Progenitor cell of endocrine pancreas (in vitro differentiated cells): ENCODE measurements at places on chromosomes 5 and 9. TPM values are rescaled to one million over a fixed set of nuclear protein-coding genes. Genes with fewer than 3 reads are reported as not detected.

Gene TYRP1
- total RNA-seq, result not detected in 2 replicates

Gene LCN1
- total RNA-seq, result not detected in 2 replicates

DNA sequence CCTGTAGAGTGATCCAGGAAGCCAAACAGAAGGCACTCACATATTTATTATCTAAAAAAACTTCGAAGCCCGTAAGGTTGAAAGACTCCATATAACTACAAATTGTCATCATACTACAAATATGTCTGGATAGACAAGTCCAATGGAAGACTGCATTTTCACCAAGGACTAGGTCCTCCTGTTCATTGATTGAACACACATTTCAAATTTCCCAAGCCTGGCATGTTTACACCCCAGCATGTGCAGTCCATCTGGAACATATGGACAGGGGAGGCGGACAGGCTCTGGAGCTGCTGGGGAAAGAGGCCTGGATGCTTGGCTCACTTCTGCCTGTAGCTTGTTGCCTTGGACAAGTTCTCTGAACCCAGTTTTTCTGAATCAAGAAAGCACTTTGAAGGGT, 378.7 kb downstream of the ENC1 start:
- no peak overlapping the region for H3K4me3 ChIP-seq
- no peak for DNase-seq
- H3K27ac ChIP-seq, result no peak overlapping the region
- H3K4me1 ChIP-seq, result peaks cover 8% of the 10 kb centered on the region
- peaks cover 25% of the 10 kb centered on the region for H3K27me3 ChIP-seq

- H3K4me3 ChIP-seq, result no peak overlapping the region
- no peaks in the 10 kb centered on the region for H3K36me3 ChIP-seq
- H3K27ac ChIP-seq, result no peak overlapping the region
Observed at GRCh38 chr9:24071716-24072115, 245.7 kb upstream of the ELAVL2 start.

DNA sequence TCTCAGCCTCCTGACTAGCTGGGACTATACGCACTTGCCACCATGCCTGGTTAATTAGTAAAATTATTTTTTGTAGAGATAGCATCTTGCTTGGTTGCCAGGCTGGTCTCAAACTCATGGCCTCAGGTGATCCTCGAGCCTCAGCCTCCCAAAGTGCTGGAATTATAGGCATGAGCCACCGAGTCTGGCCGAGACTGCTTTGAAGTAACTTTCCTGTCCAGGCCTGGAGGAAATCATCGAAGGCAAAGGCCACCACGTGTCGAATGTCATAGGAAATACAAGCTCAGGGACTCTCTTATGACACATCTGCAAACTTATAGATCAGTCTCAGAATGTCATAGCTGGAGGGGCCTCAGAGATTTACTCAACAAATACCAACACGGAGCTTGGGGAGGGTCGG, 25.1 kb downstream of the RAPGEF1 start:
- peaks cover 4% of the 10 kb centered on the region for H3K36me3 ChIP-seq
- no peak overlapping the region for H3K4me3 ChIP-seq
- no peak for DNase-seq
- H3K27me3 ChIP-seq, result no peaks in the 10 kb centered on the region
- H3K4me1 ChIP-seq, result peaks cover 17% of the 10 kb centered on the region
